GM13977 (cell line): ENCODE measurements at places on chromosomes 3 and 15.
A peak's percentile ranks its signal among the peaks of the same experiment; 100 is the strongest.

DNA sequence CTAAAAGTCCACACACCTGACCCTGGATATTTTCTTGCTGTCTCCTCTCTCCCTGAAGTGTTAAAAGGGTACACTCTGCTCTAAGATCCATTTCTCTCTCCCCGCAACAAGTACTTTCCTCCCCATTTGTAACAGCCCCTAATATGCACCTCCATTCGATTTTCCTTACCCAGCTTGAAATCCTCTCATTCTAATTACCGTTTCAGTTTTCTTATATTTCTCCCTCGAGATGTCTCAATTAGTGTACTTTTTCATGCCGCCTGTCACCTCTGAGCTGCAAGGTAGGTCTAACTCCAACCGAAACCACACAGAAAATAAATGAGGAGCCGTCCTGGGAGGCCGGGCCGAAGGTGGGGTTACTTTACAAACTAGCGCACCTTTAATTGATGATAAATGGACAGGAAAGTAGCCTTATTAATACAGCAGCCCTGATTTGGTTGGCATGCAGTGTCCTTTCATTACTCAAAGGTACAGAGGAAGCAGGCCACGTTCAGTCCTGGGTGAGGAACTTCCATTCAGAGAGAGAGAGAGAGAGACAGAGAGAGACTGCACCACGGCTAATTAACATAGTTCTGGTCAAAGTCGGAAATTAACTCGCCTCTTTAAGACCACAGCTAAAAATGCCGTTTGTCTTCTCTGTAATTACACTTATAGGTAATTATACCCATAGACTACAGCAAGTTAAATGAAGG is 319.9 kb downstream of the ARRDC4 start:
- DNase-seq: no peak

GRCh38 chr15:60634815-60635214 is 155.9 kb upstream of the ICE2 start:
- DNase-seq: peak; percentile 14

GRCh38 chr3:132972333-132972732 is 65.9 kb upstream of the TMEM108 start:
- no peak for DNase-seq

- no peak for DNase-seq
Measured at GRCh38 chr15:59420986-59421618, 16.9 kb upstream of the FAM81A start.

DNA sequence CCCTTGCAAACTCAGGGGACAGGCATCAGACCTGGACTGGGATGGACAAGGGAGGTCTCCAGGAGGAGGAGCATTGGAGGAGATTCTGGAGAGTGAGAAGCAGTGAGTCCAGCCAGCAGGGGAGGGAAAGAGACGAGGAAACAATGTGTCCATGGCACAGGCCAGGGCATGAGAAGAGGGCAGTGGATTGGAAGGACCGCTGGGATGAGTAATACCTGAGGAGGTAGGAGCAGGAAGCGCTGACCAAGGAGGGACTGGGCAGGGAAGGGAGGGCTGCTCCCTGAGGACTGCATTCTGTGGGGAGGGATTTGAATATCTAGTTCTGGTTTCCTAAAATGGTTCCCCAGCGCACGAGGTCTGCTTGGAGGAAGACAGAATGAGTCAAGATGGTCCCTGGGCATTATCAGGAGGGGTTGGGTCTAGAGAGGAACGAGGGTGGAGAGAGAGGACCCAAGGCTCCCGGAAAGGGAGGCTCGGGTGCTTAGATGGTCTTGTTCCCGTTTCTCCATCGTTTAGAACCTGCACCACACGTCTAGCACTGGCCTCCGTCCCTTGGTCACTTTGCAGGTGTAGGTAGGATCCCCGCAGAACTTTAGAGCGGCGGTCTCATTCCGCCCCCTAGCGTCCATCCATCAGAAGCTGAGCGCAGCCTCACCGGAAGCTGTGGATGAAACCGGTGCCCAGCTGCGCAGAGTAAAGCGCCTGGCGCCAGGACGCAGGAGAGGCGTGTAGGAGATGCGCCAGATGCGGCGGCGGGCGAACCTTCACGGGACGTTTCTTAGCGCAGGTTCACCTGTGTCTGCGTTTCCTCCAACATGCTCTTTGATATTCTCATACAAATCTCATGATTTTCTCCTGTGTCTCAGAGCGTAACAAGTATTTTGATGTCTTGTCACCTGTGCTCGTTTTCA is 190.7 kb upstream of the NDN start:
- no peak for DNase-seq

DNA sequence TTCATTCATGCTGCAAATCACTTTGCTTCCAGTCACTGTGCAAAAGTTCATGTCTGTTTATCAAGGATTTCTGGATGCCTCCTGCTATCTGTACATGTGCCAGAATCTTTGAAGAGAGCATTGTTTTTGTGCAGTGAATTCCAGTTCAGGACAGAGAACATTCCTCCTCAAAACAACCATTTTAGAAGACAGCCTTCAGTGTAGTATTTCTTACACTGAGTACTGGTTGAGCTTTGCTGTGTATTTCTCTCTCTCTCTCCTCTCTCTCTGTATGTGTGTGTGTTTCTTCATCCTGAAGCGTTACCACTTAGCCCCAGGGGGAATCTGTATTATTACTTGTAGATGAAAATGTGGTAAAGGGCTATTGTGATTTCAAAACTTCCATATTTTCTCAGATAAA is 123.8 kb upstream of the CHL1 start:
- no peak for DNase-seq

GRCh38 chr3:1235526-1236120 is 142.8 kb downstream of the CNTN6 start:
- no peak for DNase-seq

GRCh38 chr3:55607844-55608243 is 120.7 kb upstream of the WNT5A start:
- DNase-seq: peak; percentile 69

DNA sequence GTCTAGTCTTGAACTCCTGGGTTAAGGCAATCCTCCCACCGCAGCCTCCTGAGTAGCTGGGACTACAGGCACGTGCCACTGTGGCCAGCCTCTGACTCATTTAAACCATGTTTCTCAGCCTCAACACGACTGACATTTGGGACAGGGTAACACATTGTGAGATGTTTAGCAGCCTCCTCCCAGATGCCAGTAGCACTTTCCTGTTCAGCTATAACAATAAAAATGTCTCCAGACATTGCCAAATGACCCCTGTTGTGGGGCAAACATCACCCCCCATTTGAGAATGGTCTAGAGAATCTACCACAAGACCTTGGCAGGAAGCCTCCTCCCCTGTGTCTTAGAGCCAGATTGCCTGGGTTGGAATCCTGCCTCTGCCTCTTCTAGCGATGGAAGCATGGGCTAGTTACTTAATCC is 8.4 kb downstream of the TMEM40 start:
- DNase-seq: no peak

DNA sequence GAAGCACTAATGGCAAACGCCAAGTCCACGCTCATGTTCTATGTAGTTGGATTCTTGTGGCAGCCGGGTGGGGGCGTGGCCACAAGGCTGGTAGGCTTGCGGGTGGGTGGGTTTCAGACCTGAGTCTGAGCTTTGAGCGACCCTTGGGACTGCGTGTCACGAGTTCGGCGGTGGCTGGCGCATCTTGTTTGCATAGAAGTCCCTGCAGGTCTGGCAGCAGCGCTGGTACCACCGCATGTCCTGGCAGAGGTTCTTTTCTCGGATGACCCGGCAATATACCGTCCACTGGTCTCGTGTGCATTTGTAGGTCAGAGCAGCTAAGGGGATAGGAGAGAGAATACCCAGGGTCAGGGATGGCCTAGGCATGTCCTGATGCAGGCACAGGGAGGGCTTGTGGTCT is 241.0 kb upstream of the LYSMD4 start:
- DNase-seq: no peak

DNA sequence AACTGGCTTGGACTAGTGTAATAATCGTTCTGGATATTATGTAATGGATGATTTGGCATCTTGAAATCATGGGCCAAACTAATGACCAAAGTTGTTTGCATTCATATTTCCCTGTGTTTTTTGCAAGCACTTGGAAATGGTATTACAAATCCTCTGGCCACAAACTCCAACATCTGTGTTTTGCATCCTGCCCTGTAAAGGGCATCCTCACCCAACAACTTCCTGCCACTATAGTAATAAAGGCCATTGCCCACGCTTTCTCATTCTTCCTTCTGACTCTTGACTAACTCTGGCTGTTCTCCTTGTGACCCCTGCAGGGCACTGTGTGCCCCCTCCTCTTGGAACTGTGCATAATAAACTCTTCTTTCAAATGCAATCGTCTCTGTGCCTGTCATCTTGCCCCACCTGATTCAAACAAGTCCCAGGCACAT is 25.4 kb upstream of the PSMD6 start:
- DNase-seq: no peak

DNA sequence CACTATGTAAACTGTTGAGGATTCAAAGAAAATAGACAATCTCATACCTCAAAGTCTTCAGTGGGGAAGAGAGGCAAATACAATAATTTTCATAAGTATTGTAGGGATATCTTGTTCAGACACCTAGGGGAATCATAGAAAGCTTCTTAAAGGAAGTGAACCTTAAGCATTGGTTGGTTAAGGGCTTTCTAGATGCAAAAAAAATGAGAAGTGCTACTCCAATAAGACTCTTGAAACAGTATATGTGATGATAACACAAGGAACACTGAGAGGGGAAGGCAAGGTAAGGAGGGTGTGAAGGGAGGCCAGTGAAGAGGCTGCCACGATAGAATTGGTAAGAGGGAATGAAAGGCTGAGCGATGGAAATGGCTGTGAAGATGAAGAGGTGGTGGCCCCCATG is 104.1 kb downstream of the TPRG1 start:
- DNase-seq: no peak

DNA sequence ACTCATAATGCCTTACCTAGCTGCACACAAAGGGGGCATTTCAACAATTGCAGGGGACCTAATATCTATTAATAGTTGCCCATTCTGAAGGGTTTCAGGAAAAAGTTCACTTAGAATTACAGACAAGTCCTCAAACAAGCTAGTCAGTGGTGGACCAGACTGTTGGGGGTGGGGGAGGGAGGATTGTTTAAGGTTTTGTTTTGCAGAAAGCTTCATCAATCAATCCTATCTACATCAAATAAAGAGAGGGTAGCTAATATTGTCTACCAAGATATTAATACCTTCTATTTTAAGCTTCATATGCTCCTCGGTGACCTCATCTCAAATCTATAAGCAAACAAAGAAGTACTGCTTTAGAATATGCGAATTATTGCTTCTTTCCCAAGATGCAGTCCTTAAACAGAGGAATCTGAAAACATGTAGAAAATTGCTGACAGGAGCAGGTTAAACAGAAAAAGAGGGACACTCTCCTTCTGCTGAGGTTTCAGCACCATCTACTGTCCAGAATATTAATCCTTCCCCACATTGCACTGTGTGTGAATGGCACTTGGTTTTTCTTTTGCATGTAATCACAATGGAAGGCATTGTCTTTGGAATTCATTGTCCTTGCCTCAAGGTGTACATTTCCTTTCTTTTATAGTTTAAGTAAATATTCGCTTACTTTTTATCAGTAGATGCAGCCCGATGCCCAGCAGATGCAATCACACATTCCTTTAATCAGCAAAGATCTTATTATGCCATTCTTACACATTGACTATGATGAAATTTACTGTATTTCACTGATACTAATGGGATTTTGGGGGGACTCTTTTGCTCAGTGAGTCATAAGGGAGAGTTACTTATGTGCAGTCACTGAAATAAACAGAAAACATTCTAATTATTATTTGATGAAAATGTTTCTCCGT is 94.7 kb downstream of the IL5RA start:
- peak; percentile 18 for DNase-seq

- DNase-seq: no peak
Measured at GRCh38 chr3:185216607-185216958, 37.3 kb downstream of the EHHADH start.

DNA sequence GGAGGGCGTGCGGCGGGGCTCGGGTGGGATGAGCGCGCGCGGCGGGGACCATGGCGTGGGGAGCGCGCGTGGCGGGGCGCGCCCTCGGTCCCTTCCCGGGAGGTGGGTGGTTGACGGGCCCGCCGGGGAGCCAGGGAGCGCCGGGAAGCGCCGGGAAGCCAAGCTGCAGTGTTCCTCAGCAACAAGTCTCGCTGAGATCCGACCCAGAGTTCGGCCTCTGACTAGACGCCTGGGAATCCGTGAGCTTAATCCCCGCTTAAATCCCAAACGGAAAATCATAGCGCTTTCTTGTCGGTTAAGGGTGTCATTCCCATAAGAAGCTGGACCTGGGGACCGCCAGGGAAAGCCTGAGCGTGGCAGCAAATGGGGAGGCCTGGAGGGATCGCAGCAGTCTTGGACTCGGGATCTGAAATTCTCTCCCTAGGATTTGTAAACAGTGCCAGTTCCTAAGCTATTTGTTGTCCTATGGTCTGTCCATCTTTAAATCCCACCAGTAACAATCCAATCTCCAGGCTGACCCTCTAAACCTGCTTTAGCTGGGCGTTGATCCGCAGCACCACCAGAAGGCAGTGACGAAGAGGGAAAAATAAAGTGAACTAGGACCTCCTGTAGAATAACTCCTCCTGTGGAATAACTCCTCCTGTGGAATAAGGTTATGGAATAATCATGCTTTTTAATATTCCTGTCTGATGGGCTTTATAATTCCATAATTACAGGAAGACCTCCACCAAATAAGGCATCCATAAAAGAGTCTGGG is 570 bp upstream of the NEDD4 start:
- DNase-seq: peak; percentile 19

DNA sequence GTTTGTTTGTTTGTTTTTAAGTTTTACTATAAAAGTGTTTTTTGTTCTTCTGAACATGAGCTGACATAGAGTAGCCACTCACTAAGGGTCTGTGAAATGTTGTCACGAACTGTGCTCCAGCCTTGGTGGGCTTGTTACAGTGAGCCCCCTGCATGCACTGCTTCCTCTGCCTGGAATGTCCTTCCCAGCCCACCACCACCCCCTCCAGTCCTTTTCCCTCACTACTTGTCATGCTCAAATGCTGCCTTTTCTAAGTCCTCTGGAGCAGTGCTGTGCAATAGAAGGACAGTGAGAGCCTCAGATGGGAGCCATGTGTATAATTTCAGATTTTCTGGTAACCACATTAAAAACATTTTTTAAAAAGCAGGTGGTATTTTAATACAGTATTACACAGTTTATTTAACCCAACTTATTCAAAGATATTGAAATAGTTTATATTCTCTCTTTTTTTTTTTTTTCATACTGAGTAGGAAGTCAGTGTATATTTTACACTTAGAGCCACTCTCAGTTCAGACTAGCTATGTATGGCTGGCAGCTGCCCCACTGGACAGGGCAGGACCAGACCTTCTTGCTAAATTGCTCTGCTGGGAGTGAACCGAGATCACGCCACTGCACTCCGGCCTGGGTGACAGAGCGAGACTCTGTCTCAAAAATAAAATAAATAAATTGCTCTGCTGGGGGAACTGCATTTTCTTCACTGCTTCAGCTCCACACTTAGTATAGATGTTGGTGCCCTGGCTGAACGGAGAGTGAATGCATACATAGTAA is 26.9 kb downstream of the MKRN2OS start:
- no peak for DNase-seq

DNA sequence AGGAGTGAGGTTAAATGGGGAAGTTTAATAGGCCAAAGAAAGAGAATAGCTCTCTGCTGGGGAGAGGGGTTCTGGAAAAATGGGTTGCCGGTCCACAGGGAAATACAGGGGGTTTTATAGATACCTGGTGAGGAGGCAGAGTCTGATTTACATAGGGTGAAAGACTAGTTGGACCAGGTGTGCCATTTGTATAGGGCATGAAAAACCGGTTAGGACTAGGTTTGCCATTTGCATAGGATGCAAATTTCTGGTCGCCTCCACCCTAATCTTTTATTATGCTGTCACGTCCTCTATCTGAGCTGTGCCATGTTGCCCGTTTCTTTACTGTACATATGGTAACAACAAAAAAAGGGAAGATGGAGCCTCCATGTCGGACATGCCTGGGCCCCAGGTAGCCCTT is 960.1 kb downstream of the FHIT start:
- DNase-seq: no peak
